ENCODE measurements at places on chromosomes 13 and 19. TPM values are rescaled to one million over a fixed set of nuclear protein-coding genes. Genes with fewer than 3 reads are reported as not detected.

DNA sequence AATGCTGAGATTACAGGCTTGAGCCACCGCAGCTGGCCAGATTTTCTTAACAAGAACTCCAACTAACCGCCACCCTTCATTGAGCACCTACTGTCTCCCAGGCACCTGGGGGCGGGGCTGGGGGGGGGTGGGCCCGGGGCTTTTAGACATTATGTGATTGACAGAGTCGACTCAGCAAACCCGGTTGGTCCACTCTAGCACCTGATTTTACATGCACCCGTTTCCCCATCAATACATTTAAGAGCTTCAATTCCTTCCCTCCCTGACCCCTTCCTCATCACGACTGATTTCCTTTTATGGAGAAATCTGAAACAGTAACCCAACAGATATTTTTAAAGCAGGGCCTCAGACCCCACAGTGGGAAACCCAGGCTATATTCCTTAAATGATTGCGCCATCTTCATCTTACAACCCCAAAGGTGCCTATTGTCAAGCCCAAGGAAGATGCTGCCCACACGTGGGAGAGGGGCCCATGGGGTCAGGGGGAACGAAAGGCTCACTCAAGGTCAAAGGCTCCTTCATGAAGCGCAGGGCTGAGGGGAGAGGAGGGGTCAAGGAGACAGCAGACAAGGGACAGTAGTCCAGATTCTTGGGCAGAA lies 1.8 kb downstream of the INSR start:
- DNase-seq, result no peak

Gene FGF22
- total RNA-seq, result not detected

Gene PCDH9
- total RNA-seq, result 6.9 TPM

- no peak for DNase-seq
These were observed 27.3 kb downstream of the INTS6 start for GRCh38 chr13:51425410-51426042.

Gene FCAR
- total RNA-seq, result 2.6 TPM

DNA sequence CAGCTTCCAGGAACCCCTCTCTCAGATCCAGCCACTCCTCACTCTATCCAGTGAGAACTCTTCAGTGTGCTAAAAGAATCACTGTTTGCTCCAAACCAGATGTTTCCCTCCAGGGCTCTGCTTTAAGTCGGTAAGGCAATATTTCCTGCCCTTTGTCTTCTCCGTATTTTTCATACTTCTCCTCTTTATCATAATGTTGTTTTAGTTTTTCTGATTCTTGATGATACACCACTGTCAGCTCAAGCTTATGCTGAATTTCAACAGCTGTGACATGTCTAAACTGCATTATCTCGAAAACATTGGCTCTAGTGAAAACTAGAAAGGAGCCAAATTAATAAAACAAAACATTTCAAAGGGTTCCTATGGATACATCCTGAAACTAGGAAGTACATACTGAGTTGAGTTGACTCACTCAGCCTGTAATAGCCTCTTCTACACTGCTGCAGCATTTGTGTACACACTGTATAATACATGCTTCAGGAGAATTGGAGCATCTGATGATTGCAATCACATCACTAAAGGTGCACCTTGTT lies 39.8 kb downstream of the GPR180 start:
- peak; percentile 71 for DNase-seq

GRCh38 chr19:3849092-3849491 lies 19.7 kb downstream of the ZFR2 start:
- DNase-seq, result no peak

GRCh38 chr13:112171570-112171965 lies 104.6 kb downstream of the SOX1 start:
- no peak for DNase-seq

Gene KLK1
- total RNA-seq, result not detected

Gene NXNL1
- total RNA-seq, result not detected

Gene PSPN
- total RNA-seq, result 1.5 TPM

GRCh38 chr13:75583091-75583490 lies 33.5 kb downstream of the UCHL3 start:
- no peak for DNase-seq

- DNase-seq, result peak; percentile 31
These were observed 2.6 kb upstream of the CACNG7 start for GRCh38 chr19:53906211-53907192.

GRCh38 chr19:17868669-17869068 lies 3.1 kb upstream of the SLC5A5 start:
- DNase-seq, result no peak

All from tongue (tissue), 3 donors.